ENCODE measurements at places on chromosomes 2 and 18.

GRCh38 chr18:79314838-79315388 lies 80.8 kb upstream of the NFATC1 start:
- DNase-seq: no peak

DNA sequence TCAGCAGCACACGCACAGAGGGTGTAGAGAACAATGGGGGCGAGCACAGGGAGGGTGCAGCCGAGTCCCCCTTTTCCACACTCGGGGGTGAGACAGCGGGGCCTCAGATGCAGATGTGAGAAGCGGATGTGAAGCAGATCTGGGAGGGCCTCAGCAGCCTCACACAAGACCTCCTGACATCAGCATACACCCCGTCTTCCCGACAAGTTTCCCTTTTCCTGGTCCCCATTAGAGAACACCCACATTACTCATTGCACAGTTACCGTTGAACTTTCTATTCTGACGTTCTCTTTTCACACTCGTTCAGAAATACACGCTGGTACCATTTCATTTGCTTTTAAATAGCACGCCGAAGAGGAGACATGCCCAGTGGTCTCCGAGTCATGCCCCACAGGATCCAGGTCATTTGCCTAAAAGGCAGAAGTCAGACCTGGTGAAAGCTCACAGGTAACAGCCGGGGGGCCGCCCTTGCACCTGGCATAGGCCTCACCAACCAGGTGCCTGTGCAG lies 129.5 kb upstream of the ID2 start:
- DNase-seq: no peak

GRCh38 chr2:14872779-14873325 lies 240.3 kb downstream of the LRATD1 start:
- no peak for DNase-seq

- no peak for DNase-seq
Measured at GRCh38 chr18:56884511-56884910, 233.4 kb downstream of the WDR7 start.

GRCh38 chr2:78586316-78586715 lies 439.2 kb upstream of the REG3G start:
- DNase-seq: no peak

- DNase-seq: no peak
Measured at GRCh38 chr2:20180676-20181648, 44.0 kb downstream of the SDC1 start.

- no peak for DNase-seq
Measured at GRCh38 chr2:71223767-71224333, 3.1 kb downstream of the PAIP2B start.

DNA sequence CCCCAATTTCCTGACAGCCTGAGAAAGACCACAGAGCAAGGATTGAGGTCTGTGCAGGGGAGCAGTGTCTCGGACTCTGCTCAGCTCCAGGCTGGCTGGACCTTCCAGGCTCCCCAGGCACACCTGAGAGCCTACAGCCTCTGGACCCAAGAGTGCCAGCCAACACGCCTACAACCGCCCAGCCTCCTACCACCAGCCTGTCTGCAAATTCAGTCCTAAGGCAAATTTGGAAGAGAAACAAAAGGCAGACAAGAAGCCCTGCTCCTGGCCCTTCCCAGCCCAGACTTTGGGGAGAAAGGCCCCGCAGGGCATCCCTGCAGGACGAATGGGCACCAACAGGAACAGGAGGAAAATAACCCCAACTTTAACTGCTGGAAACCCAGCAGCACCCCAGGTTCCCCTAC lies 1.9 kb downstream of the HS6ST1 start:
- DNase-seq: no peak

All from CD4-positive, alpha-beta memory T cell (primary cell).